ENCODE measurements at places on chromosomes 7 and 10.

- peak; percentile 61 for DNase-seq
Measured at GRCh38 chr7:28410628-28411531, 1.4 kb upstream of the CREB5 start.

DNA sequence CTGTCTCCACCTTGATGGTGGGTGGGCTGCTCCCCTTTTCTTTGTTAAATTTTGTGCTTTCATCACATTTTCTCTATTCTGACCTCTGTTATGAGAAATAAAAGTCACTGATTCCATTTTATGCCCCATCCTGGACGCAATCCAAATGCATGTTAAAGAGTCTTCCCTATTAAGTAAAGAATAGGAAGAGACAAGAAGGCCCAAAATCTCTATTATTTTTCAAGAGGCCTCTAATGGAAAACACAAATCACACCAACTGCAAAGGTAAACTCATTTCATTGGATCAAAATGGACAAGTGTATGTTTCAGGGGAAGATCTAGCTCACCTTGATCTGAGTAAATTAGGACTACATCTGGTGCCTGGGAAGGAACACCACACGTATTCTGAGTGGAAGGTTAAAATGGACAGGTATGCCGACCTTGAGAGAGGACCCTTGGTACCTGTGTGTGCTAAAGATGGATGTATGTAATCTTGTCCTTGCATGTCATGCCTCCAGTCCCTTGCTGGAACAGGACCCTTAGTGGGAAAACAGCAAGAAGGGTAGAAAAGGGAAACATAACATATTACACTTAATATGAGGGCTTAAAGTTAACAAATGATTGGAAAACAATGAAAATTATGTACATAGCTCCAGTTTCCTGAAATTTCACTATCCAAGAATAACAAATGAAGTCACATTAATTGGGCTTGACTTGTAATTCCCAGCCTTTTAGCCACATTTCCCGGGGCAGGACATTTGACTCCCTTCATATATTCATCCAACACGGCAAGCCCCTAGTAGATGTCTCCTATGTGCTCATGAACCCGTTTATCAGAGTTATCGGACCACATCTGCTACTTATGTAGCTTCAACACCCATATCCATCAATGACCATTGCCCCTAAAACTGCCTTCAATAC, 7.6 kb downstream of the IFIT2 start:
- no peak for DNase-seq

GRCh38 chr7:22630069-22630468, 96.9 kb upstream of the IL6 start:
- DNase-seq: no peak

- DNase-seq: no peak
Measured at GRCh38 chr10:104350127-104350635, 3.5 kb upstream of the CFAP58 start.

GRCh38 chr7:13920053-13920697, 69.3 kb downstream of the ETV1 start:
- DNase-seq: peak; percentile 79

DNA sequence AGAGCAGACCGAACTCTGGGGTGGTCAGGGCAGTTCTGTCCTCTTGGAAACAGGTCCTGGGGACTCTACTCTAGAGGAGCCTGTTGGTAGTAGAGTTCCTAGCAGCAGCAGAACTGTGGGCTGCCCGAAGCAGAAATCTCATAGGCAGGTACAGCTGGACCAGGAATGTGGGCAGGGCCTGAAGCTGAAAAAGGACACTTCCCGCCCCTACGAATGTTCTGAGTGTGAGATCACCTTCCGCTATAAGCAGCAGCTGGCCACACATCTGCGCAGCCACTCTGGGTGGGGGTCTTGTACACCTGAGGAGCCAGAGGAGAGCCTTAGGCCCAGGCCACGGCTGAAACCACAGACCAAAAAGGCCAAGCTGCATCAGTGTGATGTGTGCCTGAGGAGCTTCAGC, 8.3 kb upstream of the ZNF783 start:
- no peak for DNase-seq

GRCh38 chr10:22427890-22428571, 82.7 kb downstream of the SPAG6 start:
- DNase-seq: no peak

DNA sequence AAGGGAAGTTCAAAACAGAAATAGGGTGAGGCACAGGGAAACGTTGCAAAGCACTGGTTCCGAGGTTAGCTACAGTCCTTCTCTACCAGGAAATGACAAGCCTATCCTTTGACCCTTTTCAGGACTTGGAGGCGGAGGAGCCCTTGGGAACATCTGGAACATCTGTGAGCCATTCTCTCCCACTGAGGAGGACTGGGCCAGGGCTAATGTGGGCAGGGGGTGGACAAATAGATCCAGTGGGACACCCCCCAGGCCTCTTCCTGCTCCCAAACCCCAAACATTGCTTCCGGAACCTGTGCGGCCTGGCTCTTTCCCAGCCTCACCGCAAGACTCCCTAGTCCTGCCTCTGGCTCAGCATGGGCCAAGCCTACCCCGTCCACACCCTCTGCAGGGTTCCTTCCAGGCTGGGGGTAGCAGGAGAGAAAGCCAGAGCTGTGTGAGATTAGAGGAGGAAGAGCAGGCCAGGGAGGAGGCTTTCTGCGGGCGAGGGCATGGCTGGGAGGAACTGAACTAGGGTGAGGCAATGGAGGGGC, 36.5 kb downstream of the GHRHR start:
- DNase-seq: no peak

- DNase-seq: no peak
Measured at GRCh38 chr10:52514481-52514880, 200.4 kb downstream of the DKK1 start.

DNA sequence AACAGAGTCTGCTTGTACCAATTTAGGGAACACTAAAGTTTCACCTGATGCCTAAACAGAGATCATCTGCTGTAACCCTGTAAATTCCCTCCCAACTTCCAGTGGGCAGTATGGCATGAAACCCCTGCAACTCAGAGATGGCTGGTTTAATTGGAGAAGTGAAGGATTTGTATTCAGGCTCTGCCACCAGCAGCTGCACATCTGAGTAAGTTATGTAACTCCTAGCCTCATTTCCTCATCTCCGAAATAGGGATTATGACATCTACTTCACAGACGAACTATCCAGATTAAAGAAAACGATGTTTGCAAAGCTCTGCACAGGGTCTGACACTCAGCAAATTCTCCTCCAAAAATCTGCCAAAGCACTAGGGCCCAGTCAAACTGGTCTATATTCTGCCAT, 493.0 kb downstream of the KCNMA1 start:
- no peak for DNase-seq

- no peak for DNase-seq
Measured at GRCh38 chr7:44379366-44380188, 54.2 kb upstream of the CAMK2B start.

- DNase-seq: no peak
Measured at GRCh38 chr7:87330942-87331341, 14.5 kb upstream of the CROT start.

GRCh38 chr10:6574664-6575176, 5.4 kb downstream of the PRKCQ start:
- no peak for DNase-seq

DNA sequence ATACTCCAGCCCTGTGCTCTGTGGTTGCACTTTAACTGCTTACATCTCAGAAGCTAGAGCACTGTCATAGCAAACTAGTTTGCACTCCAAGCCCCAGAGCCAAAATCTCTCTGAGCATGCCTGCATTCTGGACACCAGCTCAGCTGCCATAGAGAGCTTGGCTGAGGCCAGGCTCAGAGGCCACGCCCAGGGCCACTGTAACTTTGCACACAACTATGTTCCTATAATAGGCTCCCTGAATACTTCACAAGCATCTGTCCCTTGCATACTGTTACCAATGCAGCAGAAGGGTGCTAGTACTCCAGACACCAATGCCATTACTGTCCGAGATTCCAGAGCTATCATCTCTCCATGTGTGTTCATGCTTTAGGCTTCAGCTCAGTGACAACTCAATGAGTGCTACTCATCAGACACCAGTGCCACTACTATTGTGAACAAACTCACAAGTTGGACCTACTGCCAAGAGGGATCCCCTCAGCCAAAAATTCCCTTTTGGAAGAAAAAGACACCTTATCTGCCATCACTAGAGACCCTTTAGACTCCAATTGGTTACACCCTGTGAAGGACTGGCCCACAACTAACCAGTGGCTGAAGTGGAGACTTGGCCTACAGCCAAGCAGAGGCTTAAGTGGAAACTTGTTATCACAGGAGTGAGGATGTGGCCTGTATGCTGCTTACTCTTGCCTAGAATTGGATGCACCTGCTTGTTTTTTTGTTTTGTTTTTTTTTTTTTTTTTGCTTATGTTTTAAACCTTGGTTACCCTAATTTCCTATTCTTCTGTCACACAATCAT, 211.6 kb upstream of the MAGI2 start:
- DNase-seq: no peak

GRCh38 chr10:111348076-111348475, 271.2 kb downstream of the ADRA2A start:
- no peak for DNase-seq

GRCh38 chr10:3514691-3515090, 270.3 kb downstream of the KLF6 start:
- no peak for DNase-seq

DNA sequence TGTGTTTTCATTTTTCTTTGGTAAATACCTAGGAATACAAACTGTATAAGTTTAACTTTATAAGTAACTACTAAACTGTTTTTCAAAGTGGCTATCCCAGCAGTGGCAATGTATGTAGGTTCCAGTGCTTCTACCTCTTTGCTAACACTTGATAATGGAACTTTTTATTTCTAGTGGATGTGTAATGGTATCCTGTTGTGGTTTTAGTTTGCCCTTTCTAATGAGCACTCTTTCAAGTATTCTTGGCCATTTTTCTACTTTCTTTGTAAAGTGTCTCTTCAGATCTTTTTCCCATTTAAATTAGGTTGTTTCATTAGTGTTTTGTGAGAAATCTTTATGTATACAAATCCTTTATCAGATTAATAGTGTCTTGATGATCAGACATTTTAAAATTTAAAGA, 4.6 kb downstream of the KIF20B start:
- DNase-seq: no peak

DNA sequence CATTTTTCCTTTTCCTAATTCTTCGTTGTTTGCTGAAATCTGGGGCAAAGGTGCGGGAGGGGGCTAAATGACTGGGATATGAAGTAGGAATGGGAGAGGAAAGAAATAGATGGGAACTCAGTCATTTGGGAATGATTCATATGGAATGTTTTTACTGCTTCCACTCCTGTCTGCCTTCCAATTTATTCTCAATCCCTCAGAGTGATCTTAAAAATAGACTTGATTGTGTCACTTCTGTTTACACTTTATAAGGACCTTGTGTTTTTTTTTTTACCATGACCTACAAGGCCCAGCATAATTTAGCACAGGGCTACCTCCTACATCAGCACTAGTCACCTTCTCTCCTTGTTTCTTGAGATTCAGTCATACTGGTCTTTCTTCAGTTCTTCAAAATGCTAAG, 97.9 kb downstream of the PTEN start:
- no peak for DNase-seq

GRCh38 chr10:50421026-50421719, 169.9 kb upstream of the ASAH2 start:
- no peak for DNase-seq

DNA sequence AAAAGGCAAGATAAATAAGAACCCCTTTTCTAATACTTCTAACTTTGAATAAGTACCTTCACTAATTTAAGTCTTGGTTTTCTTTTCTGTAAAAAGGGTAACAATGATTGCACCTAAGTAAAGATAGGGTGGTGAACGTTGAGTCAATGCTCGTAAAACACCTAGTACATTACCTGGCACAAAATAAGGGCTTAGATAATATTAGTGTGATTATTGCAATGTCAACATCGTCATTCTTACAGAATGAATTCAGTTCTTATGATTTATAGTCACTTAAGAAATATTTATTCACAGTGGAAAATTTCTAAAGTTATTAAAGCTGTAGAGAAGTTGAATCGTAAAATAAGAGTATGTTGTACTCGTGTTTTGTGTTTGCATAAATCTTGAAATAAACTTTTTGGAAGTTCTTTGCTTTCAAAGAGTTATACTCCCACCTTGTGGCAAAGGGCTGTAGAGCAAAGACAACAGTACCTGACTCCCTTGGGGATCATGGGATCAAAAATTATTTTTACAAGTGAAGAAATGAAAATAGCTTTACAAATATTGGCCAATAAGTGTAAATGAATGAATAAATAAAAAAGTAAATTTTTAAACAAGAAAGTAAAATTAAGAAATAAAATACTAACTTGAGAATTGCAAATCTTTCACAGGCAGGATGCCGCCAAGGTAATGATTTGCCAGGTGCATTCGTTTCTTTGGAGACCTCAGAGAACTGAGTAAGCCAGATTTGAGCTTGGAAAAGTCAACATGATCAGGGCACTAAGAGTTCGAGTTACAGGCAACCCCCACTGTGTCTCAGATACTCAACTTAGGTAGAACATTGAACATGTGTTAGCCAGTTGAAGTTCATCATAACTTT, 285.8 kb upstream of the CACNA2D1 start:
- DNase-seq: no peak

GRCh38 chr7:100477871-100478267, 1.1 kb downstream of the TSC22D4 start:
- DNase-seq: no peak

DNA sequence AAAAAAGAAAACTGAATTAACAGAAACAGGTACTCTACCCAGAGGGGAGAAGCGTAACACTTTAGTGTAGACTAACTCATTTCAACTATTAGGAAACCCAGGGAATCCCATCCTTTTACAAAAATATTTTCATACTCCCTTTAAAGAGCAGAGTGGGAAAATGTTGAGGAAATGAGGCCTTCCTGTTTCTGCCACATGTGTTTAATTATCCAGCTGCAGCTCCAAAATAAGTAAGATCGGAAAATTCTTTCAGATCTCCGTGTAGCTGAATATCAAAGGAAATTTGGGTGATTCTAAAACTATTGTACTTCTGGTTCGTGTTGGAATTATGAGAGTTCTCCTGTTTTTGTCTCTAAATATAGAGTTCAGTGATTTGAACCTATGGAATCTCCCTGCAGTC, 58.0 kb upstream of the CAV2 start:
- DNase-seq: no peak

- DNase-seq: peak; percentile 53
Measured at GRCh38 chr7:108340856-108341411, 115.3 kb downstream of the NRCAM start.

DNA sequence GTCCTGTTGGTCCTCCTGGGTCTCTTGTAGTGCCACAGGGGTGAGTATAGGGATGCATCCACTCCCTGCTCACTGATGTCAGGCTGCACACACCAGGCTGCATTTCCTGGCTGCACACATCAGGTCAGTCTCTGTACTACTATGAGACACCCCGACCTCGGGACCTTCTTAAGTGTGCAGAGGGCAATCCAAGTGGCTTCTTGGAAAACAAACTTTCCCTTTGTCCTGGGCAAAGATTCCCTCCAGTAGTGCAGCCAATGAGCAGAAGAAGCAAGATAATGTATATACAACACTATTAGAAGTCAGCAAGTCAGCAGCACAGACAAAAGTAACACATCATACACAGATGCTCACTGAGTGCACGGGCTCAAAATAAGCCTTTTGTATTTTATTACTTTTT, 493.5 kb downstream of the GRID1 start:
- peak; percentile 22 for DNase-seq

- DNase-seq: no peak
Measured at GRCh38 chr10:806451-807162, 117.1 kb upstream of the DIP2C start.

GRCh38 chr7:150949564-150949963, 28.6 kb downstream of the KCNH2 start:
- peak; percentile 50 for DNase-seq

GRCh38 chr10:22379059-22379458, 33.8 kb downstream of the SPAG6 start:
- DNase-seq: no peak

GRCh38 chr10:76149602-76150138, 718.2 kb downstream of the LRMDA start:
- no peak for DNase-seq

Measured in ecto neural progenitor cell (in vitro differentiated cells).